Gastroesophageal sphincter (tissue), 4 donors: ENCODE measurements at places on chromosomes 5 and 9.
A peak's percentile ranks its signal among the peaks of the same experiment; 100 is the strongest.

- ATAC-seq: no peak
These were observed 811.0 kb upstream of the GRAMD2B start for GRCh38 chr5:125612181-125612721.

DNA sequence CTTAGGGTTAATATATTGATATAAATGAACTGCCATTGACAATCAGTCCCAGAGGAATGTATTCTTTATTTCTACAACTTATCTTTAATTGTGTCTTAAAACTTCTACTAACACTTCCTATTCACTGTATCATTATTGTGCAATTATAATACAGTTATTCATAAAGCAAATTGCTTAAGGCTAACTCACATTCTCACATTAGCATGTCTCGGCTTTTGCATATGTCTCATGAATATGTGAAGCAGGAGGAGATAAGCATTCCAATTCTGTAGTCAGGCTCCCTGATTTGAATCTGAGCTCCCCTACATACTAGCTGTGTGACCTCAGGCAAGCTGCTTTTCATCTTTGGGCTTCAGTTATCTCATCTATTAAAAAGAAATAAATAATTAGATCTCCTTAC is 45.4 kb downstream of the PLGRKT start:
- ATAC-seq: no peak

- ATAC-seq: no peak
These were observed 277.8 kb downstream of the RAB3C start for GRCh38 chr5:58860680-58861079.

DNA sequence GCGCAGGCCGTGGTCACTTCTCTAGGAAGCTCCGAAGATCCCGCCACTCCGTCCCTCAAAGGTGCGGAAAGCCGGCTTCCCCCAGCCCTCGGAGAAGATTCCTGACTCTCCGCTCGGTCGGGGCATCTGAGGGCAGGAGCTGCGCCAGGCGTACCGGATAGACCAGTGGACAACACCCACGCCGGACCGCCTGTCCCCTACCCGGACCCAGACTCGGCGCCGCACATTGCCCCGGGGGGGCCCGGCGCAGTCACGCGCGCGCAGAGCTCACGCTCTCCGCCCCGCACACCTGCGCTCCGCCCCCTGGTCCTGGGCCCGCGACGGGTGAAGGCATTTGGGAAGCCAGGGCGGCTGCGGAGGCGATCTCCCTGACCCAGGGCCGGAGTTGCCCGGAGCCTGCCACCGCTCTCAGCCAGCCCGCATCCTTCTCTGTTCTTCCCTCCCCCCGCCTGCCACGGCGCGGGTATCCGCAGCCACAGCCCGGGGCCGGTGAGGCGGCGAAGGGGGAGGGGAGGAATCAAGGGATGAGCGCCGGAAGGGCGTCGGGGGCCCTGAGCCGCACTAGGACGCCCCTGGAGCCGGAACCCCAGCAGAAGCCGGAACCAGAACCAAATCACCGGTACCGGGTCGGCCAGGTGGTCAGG is 448 bp downstream of the RELL2 start:
- peak; percentile 56 for ATAC-seq

DNA sequence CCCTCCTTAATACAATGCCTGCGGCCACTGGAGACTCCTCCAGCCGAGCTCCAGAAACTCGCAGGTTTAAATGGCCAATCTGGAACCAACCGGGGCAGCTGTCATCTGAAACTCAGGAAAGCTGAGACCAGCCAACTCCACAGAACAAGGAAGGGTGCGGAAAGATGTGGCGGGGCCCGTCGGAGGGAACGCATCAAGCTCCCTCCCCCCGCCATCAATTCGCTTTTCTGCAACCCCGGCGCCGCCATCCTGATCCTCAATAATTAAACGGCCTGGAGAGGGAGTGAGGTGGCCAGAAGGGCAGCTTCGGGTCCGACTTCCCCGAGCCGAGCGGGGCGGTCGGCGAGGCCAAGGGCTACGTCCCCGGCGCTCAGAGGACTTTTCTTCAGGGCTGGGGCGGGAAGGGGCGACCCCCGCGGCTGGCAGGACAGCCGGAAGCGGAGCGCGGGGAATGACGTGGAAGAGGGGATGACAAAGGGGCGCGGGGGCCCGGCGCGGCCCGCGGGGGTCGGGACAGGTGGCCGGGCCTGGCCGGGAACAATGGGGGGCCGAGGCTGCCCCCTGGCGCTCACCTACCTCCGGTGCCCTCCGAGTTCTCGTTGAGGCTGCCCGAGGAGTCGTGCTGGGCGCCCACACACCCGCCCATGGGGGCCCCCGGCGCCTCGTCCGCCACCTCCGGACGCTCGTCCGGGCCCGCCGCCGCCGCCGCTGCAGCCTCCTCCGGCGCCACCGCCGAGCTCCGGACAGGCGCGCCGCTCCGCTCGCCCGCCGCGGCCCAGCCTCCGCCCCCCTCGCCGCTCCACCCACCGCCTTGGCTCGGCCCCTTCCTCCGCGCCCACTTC is at the start of gene UBTD2:
TSS of gene UBTD2 (minus strand) at position 745 of the 842 bp plus-strand sequence. CDS start at position 646, 99 bp downstream.
- ATAC-seq: peak; percentile 95

DNA sequence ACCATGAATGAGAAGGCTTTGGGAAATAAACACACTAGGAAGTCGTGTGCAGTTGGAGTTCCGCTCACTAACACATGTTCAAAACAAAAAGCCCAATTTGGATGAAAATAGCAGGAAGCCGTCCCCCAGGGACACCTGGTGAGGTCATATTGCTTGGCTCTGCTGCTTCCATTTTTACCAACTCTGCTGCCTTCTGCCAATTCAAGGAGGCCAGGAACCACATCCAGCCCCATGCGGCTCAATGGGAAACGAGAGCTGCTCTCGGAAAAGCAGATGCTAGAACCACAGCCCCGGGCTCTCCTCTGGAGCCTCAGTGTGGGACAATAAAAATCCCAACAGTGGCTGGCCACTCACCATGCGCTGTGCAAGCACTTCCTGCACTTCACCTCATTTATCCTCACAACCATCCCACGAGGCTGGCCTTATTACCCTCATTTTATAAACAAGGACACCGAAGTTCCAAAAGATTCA is 13.4 kb downstream of the ADAM19 start:
- ATAC-seq: peak; percentile 16

- peak; percentile 0 for ATAC-seq
These were observed 432 bp downstream of the HSPA9 start for GRCh38 chr5:138574744-138575193.

DNA sequence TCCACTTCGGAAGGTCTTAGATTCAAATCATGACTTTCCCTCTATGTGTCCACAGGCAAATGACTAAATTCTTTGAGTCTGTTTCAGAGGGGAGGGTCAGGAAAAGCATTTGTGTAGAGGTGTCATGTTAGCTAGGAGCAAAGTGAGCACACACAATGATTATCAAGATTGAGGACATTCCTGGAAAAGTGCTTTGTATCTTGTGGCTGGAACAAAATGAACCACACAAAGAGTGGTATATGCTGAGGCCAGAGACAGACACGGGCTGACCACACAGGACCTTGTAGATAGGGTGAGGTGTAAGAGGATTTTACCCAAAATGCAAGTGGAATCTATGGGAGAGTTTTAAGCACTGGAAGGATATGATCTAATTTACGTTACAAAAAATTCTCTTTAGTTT is 245.3 kb upstream of the NMUR2 start:
- ATAC-seq: no peak

- ATAC-seq: no peak
These were observed 38.0 kb downstream of the ADAMTS16 start for GRCh38 chr5:5178136-5178535.

DNA sequence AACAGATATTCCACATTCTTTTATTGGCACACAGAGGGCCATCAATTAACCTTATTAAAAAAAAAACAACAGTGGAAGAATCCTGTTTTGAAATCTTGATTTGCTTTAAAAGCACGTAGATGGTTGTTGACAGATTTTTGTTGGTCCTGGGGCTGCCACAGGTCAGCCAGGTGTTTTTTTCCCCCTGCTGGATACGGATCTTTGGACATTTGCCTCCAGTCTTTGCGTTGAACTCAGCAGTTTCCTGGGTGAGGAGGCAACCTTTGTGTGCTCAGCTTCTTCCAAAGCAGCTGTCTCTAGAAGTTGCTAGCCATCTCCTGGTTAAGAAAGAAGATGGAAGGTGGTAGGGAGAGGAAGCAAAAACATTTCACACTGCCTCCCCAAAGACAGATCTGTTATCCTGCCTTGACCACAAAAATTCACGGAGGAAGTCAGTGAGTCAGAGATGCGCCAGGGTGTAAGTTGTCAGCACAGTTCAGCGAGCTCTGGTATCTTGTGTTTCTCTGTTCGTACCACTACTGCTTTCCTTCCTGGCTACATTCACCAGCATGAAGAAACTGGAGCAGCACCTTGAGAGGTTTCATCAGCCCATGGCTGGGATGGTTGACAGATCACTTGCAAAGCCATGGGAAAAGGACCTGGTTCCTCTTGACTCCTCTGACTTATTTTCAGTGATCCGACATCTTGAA is 207.3 kb downstream of the ARHGAP26 start:
- ATAC-seq: peak; percentile 34

DNA sequence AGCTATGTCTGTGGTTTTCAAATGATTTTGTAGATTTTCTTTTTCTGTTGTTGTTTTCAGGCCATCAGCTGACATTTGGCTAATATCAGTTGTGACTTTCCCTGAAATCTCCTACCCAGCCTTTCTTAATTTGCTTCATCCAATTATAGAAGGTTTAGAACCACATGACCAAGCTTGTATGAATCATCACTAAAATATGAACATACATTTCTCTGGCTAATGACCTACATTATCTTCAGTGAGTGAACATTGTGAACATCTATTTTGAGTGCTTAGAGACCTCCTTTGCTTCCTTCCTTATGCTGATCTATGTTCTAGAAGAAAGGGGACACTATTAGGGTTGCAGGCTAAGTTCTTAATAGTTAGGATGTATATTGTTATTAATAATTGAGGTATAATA is 532.5 kb downstream of the RAB3C start:
- ATAC-seq: no peak

- ATAC-seq: no peak
These were observed 25.1 kb downstream of the ITK start for GRCh38 chr5:157205708-157206107.

- no peak for ATAC-seq
These were observed 196.0 kb upstream of the ANKRD55 start for GRCh38 chr5:56429110-56429561.

DNA sequence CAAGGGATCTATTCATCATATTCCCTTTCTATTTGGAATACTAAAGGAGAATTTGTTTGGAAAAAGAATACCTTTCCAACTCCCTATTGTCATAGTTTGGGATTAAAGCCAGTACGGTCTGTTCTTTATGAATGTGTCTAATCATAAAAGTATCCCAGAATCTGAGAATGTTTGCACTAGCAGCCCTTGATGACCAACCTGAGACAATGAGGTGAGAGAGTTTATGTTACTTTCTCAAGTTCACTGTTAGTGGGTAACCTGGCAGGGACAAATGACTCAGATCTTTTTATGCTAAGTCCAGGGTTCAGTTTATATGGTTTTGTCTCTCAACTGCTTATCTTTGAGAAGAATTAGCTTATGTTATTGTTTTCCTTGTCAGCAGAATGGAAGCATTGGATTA is 25.3 kb upstream of the TLR4 start:
- ATAC-seq: no peak

- ATAC-seq: no peak
These were observed 36.6 kb downstream of the SLC46A2 start for GRCh38 chr9:112853882-112854585.

DNA sequence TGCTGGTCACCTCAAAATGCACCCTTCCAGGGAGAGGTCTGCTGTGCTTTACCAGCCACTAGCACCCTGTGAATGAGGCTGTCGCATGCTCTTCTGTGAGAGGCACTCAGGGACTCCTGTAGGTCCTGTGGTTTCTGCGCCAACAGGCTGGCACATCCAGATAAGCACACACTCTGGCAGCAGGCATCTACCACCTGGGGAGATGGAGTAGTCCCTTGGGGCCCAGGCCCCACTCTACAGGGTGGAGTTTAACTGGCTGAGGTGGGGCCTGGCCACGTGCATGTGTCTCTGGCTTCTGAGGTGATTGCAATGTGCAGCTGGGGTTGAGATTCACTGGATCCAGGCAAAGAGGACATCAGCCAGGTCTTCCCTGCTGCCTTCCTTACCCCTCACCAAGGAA is 32.3 kb downstream of the TMEM174 start:
- ATAC-seq: no peak

- ATAC-seq: no peak
These were observed 114.4 kb upstream of the IRX2 start for GRCh38 chr5:2865856-2866255.

GRCh38 chr9:77502568-77502967 is 145.6 kb downstream of the GNA14 start:
- no peak for ATAC-seq

- ATAC-seq: no peak
These were observed 31.2 kb downstream of the OGN start for GRCh38 chr9:92373167-92373566.

DNA sequence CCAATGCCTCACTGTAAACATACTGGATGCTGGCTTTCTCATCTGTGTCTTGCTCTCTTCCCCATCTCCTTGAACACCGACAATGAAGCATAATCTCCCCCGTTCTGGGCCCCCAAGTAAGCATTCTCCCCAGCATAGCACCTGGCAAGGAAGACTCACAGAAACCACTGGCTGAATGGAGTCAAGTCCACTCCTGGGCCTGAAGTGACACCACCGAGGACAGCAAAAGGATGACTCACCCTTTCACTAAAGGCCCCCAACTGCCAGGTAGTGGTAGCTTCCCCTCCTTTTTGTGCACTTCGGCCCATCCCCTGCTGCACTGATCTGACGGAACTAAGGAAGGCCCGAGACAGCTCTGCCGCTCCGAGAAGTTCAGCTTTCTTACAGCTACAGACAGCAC is 9.4 kb downstream of the VDAC1 start:
- ATAC-seq: no peak

GRCh38 chr9:109251080-109251775 is 69.6 kb downstream of the EPB41L4B start:
- no peak for ATAC-seq

- ATAC-seq: no peak
These were observed 38.2 kb downstream of the FBXW2 start for GRCh38 chr9:120755044-120755443.
